Activated CD4-positive, alpha-beta T cell treated with anti-CD3 and anti-CD28 coated beads, Interleukin-2, amount 50 U/mL, for 1 hour (primary cell): ENCODE measurements at places on chromosomes 7 and 10.

DNA sequence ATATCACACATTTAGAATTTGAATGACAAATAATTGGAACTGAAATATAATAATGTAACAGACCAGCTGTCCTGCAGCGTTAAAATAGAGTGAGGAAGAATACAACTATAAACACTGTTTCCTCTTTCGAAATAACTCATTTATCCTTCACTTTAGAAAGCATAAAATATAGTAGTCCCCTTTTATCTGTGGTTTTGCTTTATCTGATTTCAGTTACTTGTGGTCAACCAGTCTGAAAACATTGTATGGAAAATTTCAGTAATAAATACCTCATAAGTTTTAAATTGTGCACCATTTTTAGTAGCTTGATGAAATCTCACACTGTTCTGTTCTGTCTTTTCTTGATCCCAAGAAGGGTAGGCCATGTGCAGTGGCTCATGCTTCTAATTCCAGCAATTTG lies 31.7 kb downstream of the POLR1F start:
- DNase-seq: no peak

DNA sequence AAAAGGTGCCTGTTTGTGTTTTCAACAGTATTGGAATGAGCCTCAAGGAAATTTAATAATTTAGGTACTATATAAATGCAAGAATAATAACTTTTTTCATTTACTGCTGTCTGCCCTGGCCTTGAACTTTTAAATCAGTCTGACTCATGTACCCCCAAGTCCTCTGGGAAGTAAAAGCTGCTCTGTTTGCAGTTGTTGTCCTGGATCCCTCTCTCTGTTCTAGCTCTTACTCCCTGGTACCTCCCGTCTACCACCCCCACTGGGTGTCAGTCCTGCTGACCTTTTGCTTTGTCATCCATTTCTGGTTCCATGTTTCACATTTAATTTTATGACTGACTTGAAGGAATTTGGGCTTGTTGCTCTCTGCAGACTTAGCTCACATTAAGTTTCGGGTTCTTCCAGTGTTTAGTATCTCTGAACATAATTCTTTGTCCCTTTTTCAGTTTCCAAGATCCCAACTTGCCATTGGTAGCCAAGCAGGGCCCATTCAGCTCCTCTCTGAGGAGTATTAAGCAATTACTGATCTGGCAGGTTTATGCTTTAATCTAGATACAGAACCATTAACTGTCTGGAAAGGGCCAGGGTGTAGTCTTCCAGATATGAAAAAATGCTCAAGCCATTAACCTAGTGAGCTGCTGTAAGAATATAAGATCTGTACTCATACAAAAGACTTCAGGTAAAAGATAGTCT lies 208.7 kb upstream of the FAM3C start:
- DNase-seq: no peak

DNA sequence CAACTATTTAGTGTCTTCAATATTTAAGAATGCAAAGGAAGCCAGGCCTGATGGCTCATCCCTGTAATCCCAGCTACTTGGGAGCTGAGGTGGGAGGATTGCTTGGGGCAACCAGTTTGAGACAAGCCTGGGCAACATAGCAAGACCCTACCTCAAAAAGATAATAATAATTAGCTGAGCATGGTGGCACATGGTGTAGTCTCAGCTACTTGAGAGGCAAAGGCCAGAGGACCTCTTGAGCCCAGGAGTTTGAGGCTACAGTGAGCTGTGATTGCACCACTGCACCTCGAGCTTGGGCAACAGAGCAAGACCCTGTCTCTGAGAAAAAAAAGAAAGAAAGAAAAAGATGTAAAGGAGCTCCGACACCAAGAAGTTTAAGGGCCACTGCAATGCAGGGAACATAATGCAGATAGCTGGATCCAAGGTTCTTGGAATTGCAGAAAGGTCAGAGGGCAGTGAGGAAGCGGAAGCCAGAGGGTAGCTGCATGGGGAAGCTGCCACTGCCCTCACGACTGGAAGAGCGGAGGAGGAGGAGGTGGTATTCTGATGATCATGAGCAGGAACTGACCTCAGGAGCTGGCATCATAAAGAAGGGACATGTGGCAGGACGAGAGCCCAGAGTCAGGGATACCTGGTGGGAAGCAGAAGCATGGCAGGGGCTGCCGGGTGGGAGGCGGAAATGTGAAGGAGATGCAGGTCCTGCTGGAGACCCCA lies 60.2 kb upstream of the PODXL start:
- no peak for DNase-seq

GRCh38 chr10:84178160-84178609 lies 4.6 kb downstream of the GPR15LG start:
- DNase-seq: no peak
